ENCODE measurements at places on chromosomes 5 and 9. TPM values are rescaled to one million over a fixed set of nuclear protein-coding genes. Genes with fewer than 3 reads are reported as not detected.
A peak's percentile ranks its signal among the peaks of the same experiment; 100 is the strongest.

TMC1 gene
- not detected for total RNA-seq

DNA sequence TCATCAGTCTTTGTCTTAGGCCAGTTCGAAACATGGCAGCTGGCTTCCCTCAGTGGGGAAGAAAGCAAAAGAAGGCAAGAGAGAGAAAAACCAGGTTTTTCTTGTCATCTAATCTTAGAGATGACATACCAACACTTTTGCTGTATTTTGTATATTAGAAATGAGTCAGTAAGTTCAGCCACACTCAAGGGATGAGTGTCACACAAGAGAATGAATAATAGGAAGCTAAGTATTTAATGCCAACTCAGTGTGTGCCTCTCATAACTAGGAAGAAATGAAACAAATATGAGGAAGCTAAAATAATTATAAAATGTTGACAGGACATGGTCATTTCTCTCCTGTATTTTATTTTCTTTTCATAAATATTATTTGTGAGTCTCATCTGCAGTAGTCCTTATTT, 65.3 kb downstream of the CDH12 start:
- H3K4me1 ChIP-seq, result no peaks in the 10 kb centered on the region
- no peak for DNase-seq
- no peaks in the 10 kb centered on the region for H3K27me3 ChIP-seq
- no peak overlapping the region for H3K27ac ChIP-seq
- no peak overlapping the region for H3K4me3 ChIP-seq
- H3K36me3 ChIP-seq, result no peaks in the 10 kb centered on the region

- no peak for DNase-seq
- no peaks in the 10 kb centered on the region for H3K27me3 ChIP-seq
- H3K36me3 ChIP-seq, result peaks cover 34% of the 10 kb centered on the region
- no peak overlapping the region for H3K4me3 ChIP-seq
- peaks cover 3% of the 10 kb centered on the region for H3K4me1 ChIP-seq
Measured at GRCh38 chr5:148416921-148417320, 33.2 kb downstream of the FBXO38 start.

GLT6D1 gene
- total RNA-seq, result not detected

DNA sequence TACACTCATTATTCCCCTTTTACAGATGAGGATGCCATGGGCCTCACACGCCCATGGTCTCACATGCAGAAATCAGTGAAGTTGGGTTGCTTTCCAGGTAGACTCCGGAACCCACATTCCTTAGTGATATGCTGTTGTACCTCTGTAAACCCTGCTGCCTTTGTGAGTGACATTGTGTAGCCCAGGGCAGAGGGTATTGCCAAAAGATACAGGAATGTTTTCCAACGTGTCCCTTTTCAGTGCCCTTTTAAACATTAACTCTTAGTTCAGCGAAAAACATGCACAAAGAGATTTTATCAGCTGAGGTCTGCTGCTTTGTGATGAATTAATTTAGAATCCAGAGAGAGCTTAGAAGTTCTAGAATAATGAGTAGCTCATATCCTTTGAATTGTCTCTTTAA, 38.3 kb upstream of the TRMT10B start:
- no peak overlapping the region for H3K4me3 ChIP-seq
- H3K27ac ChIP-seq, result no peak overlapping the region
- H3K4me1 ChIP-seq, result no peaks in the 10 kb centered on the region

DNA sequence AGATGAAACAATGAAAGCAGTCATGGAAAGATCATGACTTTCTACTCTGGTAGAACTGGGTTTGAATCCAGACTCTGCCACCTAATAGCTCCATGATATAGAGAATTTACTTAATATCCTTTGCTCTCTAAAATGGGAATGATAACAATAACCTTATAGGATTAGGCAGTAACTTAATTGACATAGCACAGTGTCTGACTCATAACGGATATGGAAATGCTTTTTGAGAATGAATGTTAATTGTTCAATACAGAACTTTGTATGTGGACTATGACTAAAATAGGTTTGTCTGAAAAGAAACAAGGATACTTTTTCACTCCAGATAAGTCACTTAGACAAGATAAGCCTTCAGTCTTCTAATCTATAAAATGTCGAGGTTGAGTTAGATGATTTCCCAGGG, 330.7 kb downstream of the PTPRD start:
- H3K36me3 ChIP-seq, result no peaks in the 10 kb centered on the region
- no peak for DNase-seq
- no peaks in the 10 kb centered on the region for H3K27me3 ChIP-seq
- H3K4me1 ChIP-seq, result no peaks in the 10 kb centered on the region
- no peak overlapping the region for H3K27ac ChIP-seq
- no peak overlapping the region for H3K4me3 ChIP-seq

DNA sequence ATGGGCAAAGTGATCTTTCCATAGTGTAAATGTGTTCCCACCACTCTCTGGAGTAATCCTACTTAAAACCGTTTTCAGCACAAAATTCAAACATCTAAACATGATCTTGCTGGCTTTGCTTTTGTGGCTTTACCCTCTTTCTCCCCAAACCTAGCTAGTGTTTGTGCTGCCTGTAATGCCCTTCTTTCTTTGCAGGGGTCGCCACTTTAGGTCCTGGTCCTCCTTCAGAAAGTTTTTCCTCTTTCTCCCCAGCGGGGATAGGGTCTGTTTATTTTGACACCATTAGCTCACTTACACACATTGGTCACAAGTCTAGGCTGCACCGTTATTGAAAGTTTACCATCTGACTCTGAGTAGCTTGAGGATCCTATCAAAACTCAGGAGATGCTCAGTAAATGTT, 736 bp upstream of the HSD17B4 start:
- H3K4me1 ChIP-seq, result peaks cover 18% of the 10 kb centered on the region
- peak overlapping the region; percentile 88 for H3K4me3 ChIP-seq
- no peaks in the 10 kb centered on the region for H3K36me3 ChIP-seq
- no peak for DNase-seq
- H3K27me3 ChIP-seq, result no peaks in the 10 kb centered on the region

SGCD gene
- total RNA-seq, result not detected

DNA sequence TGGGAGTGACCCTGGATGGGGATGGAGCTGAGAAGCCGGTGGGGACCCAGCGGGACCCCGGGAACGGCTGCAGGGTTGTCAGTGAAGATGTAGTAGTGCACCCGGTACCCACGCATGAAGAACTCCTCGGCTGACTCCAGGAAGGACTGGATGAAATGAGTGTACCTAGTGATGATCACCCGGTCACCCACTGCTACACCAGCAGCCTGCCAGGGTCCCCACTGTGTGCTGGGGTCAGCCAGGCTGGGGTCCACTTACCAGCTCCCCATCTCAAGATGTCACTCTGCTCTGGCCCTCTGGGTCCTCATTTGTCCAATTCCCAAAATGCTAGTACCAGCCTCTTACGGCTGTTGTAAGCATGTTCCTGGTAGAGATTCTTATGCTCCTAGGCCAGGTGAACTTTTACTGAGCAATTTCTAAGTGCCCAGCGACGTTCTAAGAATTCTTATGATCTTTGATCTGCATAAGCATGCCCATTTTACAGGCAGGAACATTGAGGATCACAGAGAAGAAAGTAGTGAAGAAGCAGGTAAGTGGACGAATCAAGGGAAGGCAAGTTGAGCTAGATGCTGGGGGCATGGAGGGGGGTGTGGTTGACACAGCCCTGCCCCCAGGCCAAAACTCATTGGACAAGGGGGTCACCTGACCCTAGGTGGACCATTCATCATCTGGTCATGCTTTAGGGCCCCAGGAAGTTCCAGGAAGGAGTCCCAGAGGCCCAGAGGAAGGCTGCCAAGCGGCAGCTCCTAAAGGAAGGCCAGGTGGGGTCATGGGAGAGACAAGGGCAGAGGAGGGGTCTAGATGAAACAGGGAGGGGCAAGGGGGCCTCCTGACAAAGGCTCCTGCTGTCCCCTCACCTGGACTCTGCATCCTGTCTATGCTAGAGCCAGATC, 9.4 kb downstream of the GBGT1 start:
- H3K27me3 ChIP-seq, result no peaks in the 10 kb centered on the region
- no peak overlapping the region for H3K27ac ChIP-seq
- H3K4me1 ChIP-seq, result no peaks in the 10 kb centered on the region
- no peak overlapping the region for H3K4me3 ChIP-seq
- no peak for DNase-seq

FER gene
- total RNA-seq, result 7.1 TPM

CARD6 gene
- total RNA-seq, result 1.3 TPM

- H3K36me3 ChIP-seq, result peaks cover 19% of the 10 kb centered on the region
- H3K27ac ChIP-seq, result no peak overlapping the region
- H3K27me3 ChIP-seq, result no peaks in the 10 kb centered on the region
- DNase-seq, result peak; percentile 29
- H3K4me1 ChIP-seq, result peaks cover 6% of the 10 kb centered on the region
Measured at GRCh38 chr5:148374690-148375360, 8.9 kb upstream of the FBXO38 start.

RASGEF1C gene
- not detected for total RNA-seq

GRCh38 chr9:107249665-107250285, 33.3 kb upstream of the RAD23B start:
- H3K4me3 ChIP-seq, result no peak overlapping the region
- peaks cover 9% of the 10 kb centered on the region for H3K27me3 ChIP-seq
- peaks cover 5% of the 10 kb centered on the region for H3K4me1 ChIP-seq
- no peaks in the 10 kb centered on the region for H3K36me3 ChIP-seq
- no peak overlapping the region for H3K27ac ChIP-seq

DNA sequence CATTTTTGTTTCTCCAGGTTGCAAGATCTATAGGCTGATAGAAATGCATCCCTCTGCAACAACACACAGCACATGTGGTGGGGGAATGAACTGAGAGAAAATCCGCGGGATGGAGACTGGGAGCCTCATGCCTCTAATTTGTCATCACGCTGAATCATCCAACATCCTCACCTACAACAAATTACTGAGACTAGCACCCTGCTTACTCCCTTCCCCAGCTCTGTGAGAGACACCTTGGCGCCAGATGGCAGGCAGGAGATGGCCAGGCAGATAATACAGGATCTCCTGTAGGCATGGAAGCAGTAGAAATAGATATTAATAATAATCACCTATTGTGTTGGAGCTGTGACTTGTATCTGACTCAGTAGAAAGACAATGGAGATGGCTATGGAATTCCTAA, 276.9 kb downstream of the SEMA5A start:
- H3K4me3 ChIP-seq, result no peak overlapping the region
- H3K36me3 ChIP-seq, result no peaks in the 10 kb centered on the region
- H3K27ac ChIP-seq, result no peak overlapping the region
- no peaks in the 10 kb centered on the region for H3K4me1 ChIP-seq
- H3K27me3 ChIP-seq, result no peaks in the 10 kb centered on the region

GRCh38 chr5:154498994-154499393, 21.0 kb upstream of the HAND1 start:
- H3K4me3 ChIP-seq, result no peak overlapping the region
- H3K27ac ChIP-seq, result no peak overlapping the region
- H3K27me3 ChIP-seq, result peaks cover 41% of the 10 kb centered on the region
- H3K4me1 ChIP-seq, result no peaks in the 10 kb centered on the region
- no peak for DNase-seq

GRCh38 chr5:6736524-6737042, 23.4 kb downstream of the TENT4A start:
- peaks cover 55% of the 10 kb centered on the region for H3K4me1 ChIP-seq
- H3K27me3 ChIP-seq, result no peaks in the 10 kb centered on the region
- peak overlapping the region; percentile 78 for H3K27ac ChIP-seq
- DNase-seq, result no peak
- H3K36me3 ChIP-seq, result peaks cover 26% of the 10 kb centered on the region

GRCh38 chr5:172874647-172875504, 40.8 kb downstream of the ERGIC1 start:
- no peak overlapping the region for H3K4me3 ChIP-seq
- no peak overlapping the region for H3K27ac ChIP-seq
- DNase-seq, result no peak
- peaks cover 2% of the 10 kb centered on the region for H3K4me1 ChIP-seq

GRCh38 chr9:128946571-128947276, 679 bp downstream of the DOLK start:
- peaks cover 32% of the 10 kb centered on the region for H3K4me1 ChIP-seq
- H3K36me3 ChIP-seq, result peaks cover 23% of the 10 kb centered on the region
- H3K4me3 ChIP-seq, result peak overlapping the region; percentile 97

GRCh38 chr5:24367216-24367615, 277.6 kb downstream of the CDH10 start:
- DNase-seq, result no peak
- H3K36me3 ChIP-seq, result no peaks in the 10 kb centered on the region
- H3K4me1 ChIP-seq, result no peaks in the 10 kb centered on the region
- no peak overlapping the region for H3K4me3 ChIP-seq

PCDHGA3 gene
- total RNA-seq, result not detected

- no peak for DNase-seq
- no peak overlapping the region for H3K4me3 ChIP-seq
- peaks cover 24% of the 10 kb centered on the region for H3K27me3 ChIP-seq
Measured at GRCh38 chr5:88399561-88399960, 130.9 kb upstream of the TMEM161B start.

FOXD4L5 gene
- total RNA-seq, result 0.10 TPM

- no peak for DNase-seq
- H3K27me3 ChIP-seq, result no peaks in the 10 kb centered on the region
- no peak overlapping the region for H3K4me3 ChIP-seq
- H3K27ac ChIP-seq, result no peak overlapping the region
Measured at GRCh38 chr9:134690946-134691694, 49.5 kb downstream of the COL5A1 start.

PCDHGC4 gene
- total RNA-seq, result not detected

DNA sequence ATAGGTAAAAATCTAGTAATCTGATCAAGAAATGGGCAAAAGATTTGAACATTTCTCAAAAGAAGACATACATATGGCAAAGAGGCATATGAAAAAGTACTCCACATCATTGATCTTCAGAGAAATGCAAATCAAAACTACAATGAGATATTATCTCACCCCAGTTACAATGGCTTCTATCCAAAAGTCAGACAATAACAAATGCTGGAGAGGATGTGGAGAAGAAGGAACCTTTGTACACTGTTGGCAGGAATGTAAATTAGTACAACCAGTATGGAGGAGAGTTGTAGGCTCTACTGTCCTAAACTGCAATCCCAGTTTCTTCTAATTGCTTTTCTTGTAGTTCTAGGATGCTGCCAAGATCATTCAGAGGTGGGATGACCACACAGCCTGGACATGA, 193.5 kb upstream of the RFX3 start:
- H3K4me3 ChIP-seq, result no peak overlapping the region
- H3K36me3 ChIP-seq, result no peaks in the 10 kb centered on the region
- no peak for DNase-seq

All from activated naive CD4-positive, alpha-beta T cell treated with anti-CD3 and anti-CD28 coated beads for 36 hours (primary cell).